ENCODE measurements at places on chromosomes 2 and 18.
A peak's percentile ranks its signal among the peaks of the same experiment; 100 is the strongest.

DNA sequence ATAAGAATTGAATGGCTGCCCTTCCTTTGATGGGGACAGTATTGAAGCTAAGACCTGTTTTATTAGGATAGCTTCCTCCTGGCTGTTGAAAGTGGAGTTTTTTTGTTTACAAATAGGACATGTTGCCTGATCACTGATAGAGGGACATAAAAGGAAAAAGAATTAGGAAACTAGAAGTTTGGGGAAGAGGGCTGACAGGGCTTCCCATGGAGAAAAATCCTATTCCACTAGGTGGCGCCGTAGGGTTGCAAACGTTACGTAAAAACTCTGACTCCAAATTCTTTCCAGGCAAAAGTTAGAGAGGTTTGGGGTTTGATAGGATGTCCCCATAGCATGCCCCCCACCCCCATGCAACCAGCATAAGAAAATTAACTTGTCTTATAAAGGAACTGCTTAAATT is 11.1 kb upstream of the RBFA start:
- no peak for DNase-seq

DNA sequence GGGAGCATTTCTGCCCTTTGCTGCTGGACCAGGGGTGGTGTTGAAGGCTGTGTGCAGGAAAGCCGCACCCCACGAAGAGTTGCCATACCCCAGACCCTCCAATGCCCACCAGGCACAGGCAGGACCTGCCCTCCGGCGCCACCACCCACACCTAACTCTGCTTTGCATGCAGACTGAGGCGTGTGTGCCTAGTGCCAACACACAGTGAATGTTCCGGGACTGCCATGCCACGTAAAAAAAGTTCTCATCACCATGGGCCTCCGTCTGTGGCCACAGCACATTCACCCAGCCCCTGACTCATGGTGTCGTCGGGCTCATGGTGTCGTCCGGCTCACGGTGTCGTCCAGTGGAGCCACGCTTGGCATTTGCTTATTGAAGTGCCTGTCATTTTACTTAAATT is 184.9 kb upstream of the RAB6C start:
- DNase-seq, result no peak

- DNase-seq, result no peak
These were observed 43.7 kb downstream of the RHOB start for GRCh38 chr2:20490300-20491181.

- no peak for DNase-seq
These were observed 58.9 kb upstream of the CTDP1 start for GRCh38 chr18:79620576-79621165.

GRCh38 chr2:54471221-54471711 is 15.1 kb downstream of the SPTBN1 start:
- DNase-seq, result no peak

GRCh38 chr2:230225486-230225885 is at the start of gene SP140:
TSS of gene SP140 (plus strand) at chr2:230225736. CDS start at chr2:230225845, 109 bp downstream.
- no peak for DNase-seq

DNA sequence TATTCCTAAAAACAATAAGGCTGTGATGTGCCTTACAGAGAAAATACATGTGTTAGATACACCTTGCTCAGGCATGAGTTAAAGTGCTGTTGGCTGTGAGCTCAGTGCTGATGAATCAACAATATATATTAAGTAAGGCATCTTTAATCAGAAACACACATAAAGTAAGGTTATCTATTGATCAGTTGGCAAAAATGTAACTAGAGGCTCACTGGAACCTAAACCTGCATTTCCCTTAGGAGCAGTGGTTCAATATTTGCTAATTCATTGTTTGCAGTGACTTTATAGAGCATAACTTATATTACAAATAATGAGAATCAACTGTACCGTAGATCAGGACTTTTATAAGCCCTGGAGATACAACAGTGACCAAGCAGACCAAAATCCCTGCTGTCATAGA is 77.0 kb upstream of the CYP1B1 start:
- no peak for DNase-seq

DNA sequence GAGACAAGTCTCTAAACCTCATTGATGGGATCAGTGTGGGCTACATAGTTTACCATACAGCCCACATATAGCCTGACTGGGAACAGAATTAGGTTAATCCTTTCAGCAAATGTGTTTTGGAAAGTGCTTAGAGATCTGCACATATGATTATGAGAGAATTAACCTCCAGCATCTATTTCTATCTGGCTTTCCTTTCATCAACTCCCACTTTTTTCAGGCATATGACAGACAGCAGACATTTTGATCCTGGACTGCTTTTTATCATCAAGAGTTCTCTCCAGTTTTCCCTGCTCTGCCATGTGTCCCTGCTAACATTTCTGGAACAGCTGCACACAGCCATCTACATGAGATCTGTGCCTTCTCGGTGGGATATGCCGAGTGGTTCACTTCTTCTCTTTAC is 139.5 kb upstream of the LRP1B start:
- DNase-seq, result no peak

DNA sequence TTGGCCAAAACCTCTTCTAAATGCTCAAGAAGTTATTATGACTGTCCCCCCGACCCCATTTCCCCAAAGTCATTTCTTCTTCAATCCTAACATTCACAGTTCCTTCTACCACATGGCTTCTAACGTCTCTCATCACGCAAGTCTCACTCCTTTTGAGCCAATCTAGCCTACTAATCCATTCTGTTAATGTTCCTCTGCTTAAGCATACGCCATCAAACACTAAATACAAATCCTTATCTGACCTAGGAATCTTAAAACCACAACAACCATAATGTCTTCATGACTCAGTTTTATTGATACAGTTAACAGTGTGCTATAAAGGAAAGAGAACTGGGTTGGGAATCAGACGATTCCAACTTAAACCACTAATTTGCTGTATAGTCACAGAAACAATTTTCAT is 23.9 kb downstream of the HNRNPLL start:
- no peak for DNase-seq

DNA sequence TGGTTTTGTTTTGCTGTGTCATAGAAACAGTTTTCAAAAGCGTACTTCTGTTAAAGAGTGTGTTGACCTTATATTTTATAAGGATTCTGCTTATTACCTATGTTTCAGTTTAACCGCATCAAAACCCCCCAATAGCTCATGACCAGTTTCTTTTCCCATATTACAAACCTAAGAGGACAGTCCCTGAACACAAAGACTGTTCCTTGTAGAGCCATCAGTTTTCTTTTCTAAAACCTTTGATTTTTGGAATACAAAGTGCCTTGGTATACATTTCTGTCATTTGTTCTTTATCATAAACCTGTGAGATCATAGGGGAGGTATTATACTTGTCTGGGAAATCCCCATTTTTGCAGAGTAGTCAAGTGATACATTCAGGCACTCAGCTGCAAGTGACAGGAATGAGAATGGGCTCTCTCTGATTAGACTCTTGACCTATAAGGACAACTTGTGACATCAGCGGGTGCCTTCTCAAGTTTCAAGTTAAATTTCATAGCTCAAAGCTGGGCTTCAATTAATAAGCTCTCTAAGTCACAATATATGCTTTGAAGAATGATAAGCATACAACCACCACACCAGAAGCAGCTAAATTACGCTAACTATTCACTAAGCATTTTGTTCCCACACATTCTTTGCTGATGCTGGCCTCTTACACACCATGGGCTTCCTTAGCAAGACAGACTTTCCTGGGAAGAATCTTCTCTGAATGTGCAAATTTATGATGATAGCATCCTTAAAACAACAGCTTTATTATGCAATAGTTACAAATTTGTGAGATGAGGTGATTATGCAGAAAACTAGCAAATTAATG is 97.5 kb upstream of the CD302 start:
- no peak for DNase-seq

GRCh38 chr2:175234153-175234552 is 52.6 kb upstream of the ATP5MC3 start:
- no peak for DNase-seq

DNA sequence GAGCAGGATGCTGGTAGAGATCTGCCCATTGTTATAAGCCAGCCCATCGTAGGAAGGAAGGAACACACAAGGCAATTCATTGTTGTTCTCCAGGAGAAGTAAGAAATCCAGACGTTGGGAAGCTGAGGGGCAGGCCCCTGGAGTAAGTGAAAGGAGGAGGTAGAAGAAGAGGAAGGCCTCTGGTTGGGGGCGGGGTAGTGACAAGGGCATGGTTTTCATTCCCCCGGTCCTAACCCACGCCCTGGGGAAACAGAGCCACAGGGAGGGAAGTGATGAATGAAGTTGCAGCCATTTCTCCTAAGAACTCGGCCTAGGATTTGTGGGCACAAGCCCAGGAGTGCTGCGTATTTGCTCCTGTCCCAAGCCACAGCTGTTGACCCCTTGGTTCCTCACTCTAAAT is 18.0 kb downstream of the LBH start:
- no peak for DNase-seq

GRCh38 chr18:11885278-11885947 is 22.7 kb downstream of the MPPE1 start:
- no peak for DNase-seq

- DNase-seq, result no peak
These were observed 5.2 kb downstream of the GATA6 start for GRCh38 chr18:22174341-22175145.

DNA sequence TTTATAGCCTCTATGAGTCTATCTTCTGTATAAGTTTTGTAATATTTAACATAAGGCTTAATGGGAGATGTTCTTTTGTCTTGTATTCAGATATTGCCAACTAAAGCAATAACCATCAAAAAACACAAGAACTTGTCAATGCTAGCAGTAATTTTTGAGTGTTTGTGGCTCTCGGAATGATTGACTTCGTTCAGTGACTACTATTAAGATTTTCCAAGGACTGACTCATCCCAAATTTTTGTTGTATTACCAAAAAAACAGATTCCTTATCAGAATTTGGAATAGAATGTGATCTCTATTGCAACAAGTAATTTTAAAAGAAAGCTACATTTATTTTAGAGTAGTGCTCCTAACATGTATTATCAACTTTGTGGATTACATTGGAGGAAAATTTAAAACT is 8.1 kb downstream of the NABP1 start:
- no peak for DNase-seq

- DNase-seq, result no peak
These were observed 32.6 kb downstream of the FASTKD2 start for GRCh38 chr2:206798000-206798399.

GRCh38 chr2:58899692-58900091 is 658.6 kb upstream of the FANCL start:
- no peak for DNase-seq

DNA sequence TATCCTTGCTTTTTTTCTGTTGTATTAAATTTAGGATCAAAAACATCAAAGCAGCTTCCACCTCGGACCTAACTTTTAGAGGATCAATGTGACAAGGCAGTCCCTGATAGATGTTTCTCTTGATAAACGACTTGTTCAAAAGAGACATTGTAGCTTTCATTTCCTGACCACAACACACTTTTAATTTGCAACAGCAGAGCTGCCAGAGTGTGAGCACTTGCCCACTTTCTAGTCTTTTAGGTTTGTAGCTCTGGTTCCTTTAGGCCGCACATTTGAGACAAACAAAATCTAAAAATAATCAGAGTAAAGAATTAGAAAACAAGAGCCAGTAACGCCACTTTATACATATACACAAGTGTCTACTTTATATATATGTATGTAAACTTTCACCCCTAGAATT is 3.1 kb downstream of the FIGN start:
- no peak for DNase-seq

DNA sequence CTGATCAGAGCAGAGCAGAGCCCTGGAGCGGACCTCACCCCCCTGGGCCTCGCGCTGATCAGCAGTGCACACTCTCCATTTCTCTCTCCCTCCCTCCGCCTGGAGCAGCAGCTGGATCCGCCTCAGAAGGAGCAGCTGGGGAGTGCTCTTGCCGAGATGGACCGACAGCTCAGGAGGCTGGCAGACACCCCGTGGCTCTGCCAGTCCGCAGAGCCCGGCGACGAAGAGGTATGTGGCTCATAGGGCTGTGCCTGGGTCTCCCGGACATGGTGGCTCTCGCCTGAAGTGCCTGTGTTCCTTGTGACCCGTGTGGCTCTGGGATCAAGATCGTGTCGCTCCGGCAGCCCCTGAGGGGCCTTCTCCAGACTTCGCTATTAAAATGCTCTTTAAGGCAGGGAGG is 102.5 kb downstream of the USP40 start:
- no peak for DNase-seq

- no peak for DNase-seq
These were observed 54.6 kb downstream of the LAMA3 start for GRCh38 chr18:23743733-23744333.

DNA sequence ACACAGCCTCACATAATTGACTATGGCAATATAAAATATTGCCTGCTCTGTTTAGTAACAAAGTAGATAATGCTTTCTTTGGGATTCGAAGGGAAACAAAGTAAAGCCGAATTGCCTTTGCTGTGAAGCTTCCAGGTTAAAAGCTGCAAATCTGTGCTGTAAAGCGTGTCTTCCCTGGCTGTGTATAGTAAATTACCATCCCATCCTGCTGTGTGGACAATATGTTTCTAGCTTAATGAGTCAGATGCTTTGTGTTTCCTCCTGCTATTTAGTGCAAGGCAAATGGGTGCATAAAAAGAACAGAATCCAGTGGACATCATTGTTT is 265.1 kb downstream of the SOCS6 start:
- DNase-seq, result no peak

GRCh38 chr2:197327472-197328098 is 17.0 kb upstream of the ANKRD44 start:
- DNase-seq, result no peak

- no peak for DNase-seq
These were observed 13.2 kb downstream of the CNNM4 start for GRCh38 chr2:96773922-96774321.

DNA sequence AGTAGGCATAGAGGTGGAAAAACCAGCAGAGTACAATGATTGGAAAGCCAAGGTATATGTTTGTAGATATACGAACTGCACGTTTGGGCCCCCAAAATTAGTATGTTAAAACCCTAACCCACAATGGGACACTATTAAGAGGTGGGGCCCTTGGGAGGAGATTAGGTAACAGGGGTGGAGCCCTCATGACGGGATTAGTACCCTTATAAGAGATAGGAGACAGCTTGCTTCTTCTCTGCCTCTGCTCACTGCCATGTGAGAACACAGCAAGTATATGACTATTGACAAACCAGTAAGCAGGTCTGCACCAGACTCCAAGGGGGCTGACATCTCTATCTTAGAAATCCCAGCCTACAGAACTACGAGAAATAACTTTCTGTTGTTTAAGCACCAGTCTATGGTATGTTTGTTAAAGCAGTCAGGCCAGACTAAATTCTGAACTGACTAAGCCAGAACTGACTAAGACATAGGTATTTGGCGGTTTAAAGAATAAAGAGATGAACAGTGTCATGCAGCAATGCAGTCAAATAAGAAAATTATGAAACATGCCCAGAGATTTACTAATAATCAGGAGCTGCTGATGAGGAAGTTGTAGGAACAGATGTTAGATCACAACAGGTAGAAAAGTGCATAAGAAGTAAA is 182.9 kb downstream of the DYM start:
- DNase-seq, result peak; percentile 34

GRCh38 chr18:45548614-45549013 is 66.7 kb upstream of the SLC14A2 start:
- DNase-seq, result no peak
